ENCODE measurements at places on chromosomes 7 and 10.

GRCh38 chr10:107417446-107417845, 252.9 kb upstream of the SORCS1 start:
- no peak for DNase-seq

GRCh38 chr10:70762441-70763175, 22.6 kb downstream of the TBATA start:
- no peak for DNase-seq

- no peak for DNase-seq
Measured at GRCh38 chr7:73366127-73366526, 38.2 kb downstream of the FKBP6 start.

DNA sequence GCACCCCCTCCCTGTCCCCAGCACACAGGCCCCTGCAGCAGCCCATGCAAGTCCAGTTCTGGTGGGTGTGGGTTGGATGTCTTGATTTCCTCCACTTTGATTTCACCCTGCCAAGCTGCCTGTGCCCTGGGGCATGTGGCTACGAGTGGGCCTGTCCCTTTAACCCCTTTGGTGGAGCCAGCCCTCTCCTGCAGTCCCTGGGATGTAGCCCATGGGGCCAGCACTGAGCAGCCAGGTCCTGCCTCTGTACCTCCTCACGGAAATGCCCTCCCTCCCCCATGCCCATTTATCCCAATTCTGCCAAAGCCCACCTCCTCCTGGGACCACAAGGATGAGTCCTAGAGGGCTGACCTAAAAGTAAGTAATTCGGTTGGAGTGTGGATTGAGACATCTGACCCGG, 11.9 kb downstream of the COL13A1 start:
- no peak for DNase-seq

DNA sequence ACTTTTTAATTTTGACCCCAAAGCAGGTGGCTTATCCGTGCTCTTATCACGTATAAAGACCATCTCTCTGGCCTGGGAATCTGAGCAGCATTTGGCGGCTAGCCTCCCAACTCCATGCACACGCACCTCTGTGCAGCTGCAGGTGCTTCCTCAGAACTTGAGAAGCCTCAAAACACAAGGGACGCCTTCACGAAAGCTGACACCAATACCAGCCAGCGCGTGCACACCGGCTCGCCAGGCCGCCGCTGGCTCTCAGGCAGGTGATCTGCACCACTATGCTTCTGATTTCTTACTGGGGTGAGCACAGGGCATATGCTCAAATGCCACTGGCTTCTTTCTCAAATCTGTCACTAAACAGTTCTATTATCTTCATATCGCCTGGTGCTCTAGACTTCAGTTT, 145.0 kb downstream of the PARD3 start:
- DNase-seq, result no peak

- no peak for DNase-seq
Measured at GRCh38 chr7:5691606-5692005, 89.9 kb downstream of the RNF216 start.

DNA sequence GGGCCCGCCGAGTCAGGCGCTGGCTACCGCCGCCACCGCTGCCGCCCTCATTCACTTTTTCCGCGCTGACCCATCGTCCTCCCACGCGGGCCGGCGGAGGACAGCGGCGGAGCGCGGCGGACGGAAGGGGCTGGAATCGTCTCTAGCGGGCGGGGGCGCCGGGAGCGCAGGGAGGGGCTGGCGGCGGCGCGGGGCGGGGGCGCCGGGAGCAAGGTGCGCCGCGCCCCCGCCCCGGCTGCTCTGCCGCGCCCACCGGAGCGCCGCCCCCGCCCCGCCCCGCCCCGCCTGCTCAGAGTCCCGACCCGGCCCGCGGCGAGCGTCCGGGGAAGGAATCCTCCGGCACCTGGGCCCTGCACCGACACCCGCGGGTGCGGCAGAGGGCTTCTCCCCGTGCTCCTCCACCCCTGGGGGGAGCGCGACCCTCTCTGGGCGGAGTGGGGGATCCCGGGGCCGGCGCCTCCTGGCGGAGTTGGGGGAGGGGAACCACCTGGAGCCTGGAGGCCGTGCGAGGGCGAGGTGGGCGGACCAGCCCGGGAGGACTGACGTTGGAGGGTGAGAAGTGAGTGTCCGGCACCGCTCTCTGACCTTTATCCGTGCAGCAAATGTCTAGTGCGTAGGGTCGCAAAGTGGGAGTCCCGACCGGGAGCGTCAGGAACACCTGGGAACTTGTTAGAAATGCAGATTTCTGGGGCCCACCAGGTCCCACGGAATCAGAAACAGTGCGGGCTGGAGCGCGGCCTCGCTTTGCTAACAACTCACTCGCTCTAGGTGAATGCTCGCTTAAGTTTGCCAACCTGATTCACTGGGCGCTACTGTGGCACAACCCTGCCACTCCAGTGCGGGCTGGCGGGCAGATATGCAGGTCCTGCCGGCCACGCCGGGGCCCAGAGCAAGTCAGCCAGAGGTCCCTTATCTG, at the start of gene COBL:
Gene COBL (minus strand): TSS at position 144 of the 916 bp plus-strand sequence. CDS start 176 bp downstream, outside the sequence.
- DNase-seq, result no peak

- DNase-seq, result no peak
Measured at GRCh38 chr10:3772361-3773171, 12.4 kb downstream of the KLF6 start.

GRCh38 chr7:72753781-72754180, 74.2 kb downstream of the TYW1B start:
- no peak for DNase-seq

DNA sequence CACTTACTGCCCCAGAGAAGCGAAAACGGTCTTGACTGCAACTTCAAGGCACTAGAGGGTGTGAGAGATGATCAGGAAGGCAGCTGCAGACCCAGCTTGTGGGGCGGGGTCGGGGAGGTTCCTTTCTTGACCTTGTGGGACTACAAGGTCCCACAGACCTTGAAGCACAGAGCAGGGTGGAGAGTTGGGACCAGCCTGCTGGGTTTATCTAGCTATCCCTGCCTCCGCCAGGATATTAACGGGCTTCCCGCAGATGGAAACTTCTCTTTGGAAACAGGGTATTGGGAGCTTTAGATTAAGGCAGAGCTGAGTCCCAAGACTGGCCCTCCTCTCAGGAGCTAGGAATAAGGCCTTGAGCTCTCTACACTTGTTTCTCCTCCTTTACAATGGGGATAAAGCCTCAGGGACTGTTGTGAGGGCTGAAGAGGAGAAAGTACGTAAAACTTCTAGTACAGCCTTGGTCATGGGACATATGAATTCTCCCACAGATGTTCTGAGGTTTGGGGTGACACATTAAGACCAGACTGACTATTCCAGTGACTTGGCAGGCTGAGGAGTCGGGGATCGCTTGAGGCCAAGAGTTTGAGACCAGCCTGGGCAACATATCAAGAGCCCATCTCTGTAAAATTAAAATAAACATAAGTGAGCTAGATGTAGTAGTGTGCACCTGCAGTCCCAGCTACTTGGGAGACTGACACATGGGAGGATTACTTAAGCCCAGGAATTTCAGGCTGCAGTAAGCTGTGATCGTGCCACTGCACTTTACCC, 153.2 kb downstream of the CDH23 start:
- no peak for DNase-seq

- no peak for DNase-seq
Measured at GRCh38 chr7:128124786-128125185, 93.5 kb upstream of the LRRC4 start.

- DNase-seq, result no peak
Measured at GRCh38 chr7:121484089-121484763, 88.1 kb upstream of the FAM3C start.

GRCh38 chr7:55237156-55237893, 127.8 kb upstream of the LANCL2 start:
- DNase-seq, result no peak

- no peak for DNase-seq
Measured at GRCh38 chr10:80139265-80139664, 6.7 kb downstream of the PLAC9 start.

DNA sequence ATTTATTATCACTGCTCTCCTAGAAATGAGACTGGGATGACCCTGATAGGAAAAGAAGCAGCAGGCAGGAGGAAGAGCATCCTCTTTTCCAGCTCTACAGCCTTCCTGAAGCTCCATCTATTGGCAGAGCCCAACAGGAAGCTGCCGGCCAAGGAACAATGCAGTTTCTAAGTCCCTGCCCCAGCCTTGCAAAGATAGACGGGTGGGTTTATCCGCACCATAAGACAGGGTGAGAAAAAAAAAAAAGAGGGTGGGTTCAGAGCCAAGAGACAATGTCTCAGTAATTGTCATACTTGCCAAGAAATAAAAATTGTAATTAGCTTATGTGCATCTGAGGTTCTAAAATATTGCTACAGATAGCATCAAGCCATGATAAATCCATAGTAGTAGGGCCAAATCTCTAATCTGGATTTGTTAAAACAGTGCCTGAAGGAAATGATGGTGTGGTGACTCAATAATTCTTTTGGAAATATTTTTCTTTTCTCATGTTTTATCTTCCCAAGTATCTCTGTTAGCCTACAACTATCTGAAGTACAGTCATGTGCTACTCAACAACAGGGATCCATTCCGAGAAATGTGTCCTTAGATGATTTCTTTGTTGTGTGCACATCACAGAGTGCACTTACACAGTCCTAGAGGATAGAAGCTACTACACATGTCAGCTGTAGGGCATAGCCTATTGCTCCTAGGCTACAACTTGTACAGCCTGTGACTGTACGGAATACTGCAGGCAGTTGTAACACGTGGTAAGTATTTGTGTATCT, 242.9 kb upstream of the CXCL12 start:
- no peak for DNase-seq

GRCh38 chr7:45082031-45082830, 6.5 kb downstream of the NACAD start:
- no peak for DNase-seq

GRCh38 chr10:71398976-71399375, 2.3 kb downstream of the CDH23 start:
- no peak for DNase-seq

DNA sequence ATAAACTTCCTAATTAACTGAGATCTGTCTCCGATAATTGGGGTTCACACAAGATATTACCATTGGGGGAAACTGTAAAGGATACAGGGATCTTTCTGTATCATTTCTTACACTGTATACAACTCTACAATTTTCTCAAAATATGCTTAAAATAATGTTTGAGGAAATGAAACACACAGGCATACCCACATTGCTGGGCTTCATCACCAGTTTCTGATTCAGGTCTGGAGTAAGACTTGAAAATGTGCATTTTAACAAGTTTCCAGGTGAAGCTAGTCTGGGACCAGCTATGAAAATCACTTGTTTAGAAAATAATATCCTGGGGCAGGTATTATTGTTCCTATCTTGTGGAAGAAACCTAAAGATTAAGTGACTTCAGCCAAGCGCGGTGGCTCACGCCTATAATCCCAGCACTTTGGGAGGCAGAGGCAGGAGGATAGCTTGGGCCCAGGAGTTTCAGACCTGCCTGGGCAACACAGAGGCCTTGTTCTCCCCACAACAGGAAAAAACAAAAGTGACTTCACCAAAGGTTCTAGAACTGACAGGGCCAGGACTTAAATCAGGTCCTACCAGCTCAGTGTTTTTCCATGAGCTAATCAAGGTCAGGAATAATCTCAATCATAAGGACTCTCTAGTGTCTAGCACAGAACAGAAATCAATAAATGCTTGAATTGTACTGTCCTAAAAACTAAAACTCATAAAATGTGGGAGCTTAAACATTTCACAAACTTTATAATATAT, 12.6 kb downstream of the TOMM7 start:
- DNase-seq, result no peak

GRCh38 chr10:27542812-27543211, 38.7 kb downstream of the RAB18 start:
- DNase-seq, result no peak

GRCh38 chr10:77533146-77533886, 104.3 kb downstream of the KCNMA1 start:
- DNase-seq, result no peak

GRCh38 chr7:36131499-36131898, 21.6 kb upstream of the EEPD1 start:
- DNase-seq, result no peak

DNA sequence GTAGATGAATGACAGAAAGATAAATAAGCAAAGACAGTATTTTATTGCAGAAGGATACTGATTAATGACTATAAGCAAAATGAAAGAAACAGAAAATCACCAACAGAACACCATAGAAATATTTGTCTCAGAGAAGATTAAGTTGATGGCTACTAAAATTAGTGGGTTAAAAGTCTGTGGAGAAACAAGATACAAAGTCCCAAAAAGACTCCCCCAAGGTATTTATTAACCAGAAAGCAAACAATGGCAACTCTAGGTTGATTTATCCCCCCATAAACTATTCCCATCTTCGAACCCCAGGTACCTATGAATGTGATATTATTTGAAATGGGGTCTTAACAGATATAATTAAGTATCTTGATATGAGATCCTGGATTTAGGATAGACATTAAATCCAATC, 1104.5 kb upstream of the PHF14 start:
- no peak for DNase-seq

DNA sequence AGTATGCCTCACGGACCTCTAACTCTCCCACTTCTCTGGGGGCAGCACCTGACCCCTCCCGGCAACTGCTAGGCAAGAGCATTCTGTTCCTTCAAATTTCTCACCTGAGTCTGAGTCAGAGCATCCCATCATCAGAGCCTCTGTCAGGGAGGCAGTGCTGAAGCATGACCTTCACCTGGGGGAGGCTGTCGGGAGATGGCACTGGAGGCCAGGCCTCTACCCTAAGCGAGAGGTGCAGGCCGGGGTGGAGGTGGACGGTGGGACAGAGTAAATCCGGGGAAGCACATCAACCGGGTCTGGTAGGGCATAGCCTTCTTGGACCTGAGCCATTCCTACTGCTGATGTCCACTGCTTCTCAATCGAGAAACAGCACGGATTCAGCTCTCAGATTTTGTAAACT, 90.4 kb downstream of the SPAG6 start:
- no peak for DNase-seq

- DNase-seq, result no peak
Measured at GRCh38 chr10:92149261-92149660, 141.6 kb downstream of the CPEB3 start.

DNA sequence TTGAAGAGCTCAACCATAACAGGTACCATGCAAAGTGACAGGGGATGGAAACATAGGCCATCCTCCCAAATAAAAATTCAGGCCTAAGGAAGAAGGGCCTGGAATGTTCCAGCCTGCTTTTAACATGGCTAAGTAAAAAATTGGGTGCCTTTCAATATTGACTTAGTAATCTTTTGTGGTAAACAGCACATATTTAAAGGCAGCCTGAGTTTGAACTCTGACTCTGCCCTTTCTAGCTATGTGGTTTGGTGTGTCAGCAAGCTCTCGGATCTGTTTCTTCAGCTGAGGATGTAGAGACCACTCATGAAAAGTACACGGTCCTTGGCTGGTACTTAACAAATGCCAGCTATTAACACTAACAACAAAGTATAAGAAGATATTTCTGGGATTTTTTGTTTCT, 191.8 kb upstream of the CDCA7L start:
- DNase-seq, result no peak

DNA sequence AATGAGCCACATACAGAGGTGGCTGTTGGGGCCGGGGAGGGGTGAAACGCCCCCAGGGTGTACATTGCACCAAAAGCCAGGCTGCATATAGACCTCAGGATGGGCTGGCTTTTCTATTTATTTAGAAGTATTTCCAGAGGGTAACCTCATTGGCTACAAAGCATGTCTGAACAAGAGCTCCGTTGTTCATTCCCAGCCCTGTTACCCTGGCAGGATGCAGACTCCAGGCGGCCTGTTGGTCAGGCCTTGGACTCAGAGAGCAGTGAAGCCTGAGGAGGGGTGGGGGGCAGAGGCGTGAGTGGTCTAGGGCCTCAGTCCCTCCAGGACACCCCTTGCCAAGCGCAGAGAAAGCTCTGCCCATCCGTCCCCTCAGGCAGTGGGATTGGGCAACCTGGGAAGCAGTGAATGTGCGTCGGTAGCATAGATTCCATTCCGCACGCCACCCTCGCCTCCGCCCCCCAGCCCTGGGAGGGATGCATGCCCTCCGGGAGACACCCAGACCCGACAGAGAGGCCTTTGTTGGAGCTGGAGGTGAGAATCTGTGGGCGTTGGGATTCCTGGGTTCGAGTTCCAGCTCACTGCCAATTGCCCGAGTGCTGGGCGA, 41.9 kb downstream of the TCF7L2 start:
- DNase-seq, result no peak

Measured in activated T-cell treated with anti-CD3 and anti-CD28 coated beads for 48 hours (primary cell).